Type B pancreatic cell (in vitro differentiated cells): ENCODE measurements at places on chromosomes 3 and 15.

DNA sequence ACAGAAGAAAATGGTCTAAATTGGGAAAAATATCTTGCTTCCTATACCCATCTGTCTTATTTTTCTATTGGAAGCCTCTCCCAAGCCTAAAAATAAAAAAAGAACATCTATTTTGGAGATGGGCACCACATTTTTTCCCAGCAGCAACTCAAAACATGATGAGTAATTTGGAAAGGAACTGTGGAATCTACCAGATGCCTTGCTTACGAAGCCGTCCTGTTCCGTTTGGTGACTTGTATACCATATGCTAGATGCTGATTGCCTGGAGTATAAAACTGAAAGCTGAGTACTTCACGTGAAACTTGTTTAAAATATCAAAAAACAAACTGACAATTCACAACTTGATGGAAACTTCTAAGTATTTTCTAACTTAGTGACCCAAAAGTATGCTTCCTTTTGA is 491.0 kb downstream of the ROBO2 start:
- DNase-seq = no peak

DNA sequence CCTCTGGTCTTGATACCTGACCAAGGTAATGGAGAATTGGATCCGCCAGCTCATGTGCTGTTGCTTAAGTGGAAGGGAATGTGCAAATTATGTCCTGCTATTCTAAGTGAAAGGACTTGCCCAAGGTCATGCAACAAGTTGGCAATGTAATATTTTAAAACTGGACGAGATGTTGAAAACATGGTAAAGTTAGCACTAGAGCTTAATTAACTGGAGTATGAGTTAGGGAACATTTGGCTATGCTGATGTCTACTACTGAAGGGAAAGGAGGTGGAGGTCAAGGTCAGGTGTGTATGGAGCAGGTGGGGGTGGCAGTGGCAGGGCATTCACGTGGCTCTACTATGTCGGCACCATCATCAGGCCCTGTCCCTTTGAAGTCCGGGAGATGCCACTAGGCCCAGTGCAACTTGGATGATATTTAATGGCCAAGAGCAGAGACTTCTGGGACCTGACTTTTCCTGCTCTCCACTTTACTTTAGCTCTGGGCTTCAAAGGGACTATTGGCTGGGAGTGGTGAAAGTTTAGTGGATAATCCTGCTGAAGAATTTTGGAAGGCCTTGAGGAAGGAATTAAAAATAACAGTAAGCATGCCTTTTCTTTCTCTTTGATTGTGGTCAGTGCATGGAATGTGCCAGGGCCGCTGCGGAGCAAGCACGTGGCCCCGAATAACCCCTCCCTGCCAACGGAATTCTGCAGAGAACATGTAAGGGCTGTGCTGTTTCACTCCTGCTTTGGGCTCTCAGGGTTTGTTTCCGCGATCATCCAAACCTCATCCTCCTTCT is 14.9 kb downstream of the SMAD3 start:
- DNase-seq = no peak

- no peak for DNase-seq
Measured at GRCh38 chr3:175457301-175457700, 598.2 kb downstream of the NAALADL2 start.

- no peak for DNase-seq
Measured at GRCh38 chr3:175308097-175308496, 449.0 kb downstream of the NAALADL2 start.

- no peak for DNase-seq
Measured at GRCh38 chr15:99732751-99733267, 428 bp downstream of the LYSMD4 start.

DNA sequence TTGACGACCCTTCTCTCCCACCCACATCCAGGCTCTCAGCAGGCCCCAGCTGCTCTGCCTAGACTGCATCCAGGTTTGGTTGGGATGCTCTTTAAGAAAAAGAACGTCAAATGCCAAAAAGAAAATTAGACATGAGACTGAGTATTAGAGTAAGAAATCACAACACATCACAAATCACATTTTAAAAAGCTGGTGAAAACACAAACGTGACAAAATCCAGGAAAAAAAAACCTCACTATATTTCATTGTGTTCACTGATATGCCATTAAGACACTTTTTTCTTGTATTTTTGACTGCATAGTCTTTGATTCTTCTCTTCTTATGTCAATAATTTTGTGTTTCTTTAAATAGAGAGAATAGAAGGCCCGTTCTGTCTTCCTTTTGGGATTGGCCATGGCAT is 243.7 kb downstream of the TLE3 start:
- no peak for DNase-seq

DNA sequence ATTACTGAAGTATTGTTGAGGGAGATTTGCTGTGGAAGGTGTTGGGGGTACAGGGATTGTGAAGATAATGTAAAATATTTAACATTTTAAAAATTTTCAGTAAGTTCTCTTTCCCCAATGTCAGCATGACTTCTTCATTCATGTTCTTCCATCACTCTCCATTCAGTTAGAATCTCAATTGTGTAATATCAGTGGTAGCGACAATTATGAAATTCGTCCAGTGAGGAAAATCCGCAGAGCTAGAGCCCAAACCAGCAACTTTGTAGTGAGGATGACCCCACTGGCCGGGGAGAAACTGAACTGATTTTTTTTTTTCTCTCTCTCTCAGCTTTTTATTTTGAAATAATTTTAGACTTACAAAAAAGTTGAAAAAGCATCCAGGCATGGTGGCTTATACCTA is 171.7 kb downstream of the PGPEP1L start:
- no peak for DNase-seq

GRCh38 chr3:100048248-100048647 is 66.1 kb downstream of the FILIP1L start:
- no peak for DNase-seq
